ENCODE measurements at places on chromosomes 13 and 19.

DNA sequence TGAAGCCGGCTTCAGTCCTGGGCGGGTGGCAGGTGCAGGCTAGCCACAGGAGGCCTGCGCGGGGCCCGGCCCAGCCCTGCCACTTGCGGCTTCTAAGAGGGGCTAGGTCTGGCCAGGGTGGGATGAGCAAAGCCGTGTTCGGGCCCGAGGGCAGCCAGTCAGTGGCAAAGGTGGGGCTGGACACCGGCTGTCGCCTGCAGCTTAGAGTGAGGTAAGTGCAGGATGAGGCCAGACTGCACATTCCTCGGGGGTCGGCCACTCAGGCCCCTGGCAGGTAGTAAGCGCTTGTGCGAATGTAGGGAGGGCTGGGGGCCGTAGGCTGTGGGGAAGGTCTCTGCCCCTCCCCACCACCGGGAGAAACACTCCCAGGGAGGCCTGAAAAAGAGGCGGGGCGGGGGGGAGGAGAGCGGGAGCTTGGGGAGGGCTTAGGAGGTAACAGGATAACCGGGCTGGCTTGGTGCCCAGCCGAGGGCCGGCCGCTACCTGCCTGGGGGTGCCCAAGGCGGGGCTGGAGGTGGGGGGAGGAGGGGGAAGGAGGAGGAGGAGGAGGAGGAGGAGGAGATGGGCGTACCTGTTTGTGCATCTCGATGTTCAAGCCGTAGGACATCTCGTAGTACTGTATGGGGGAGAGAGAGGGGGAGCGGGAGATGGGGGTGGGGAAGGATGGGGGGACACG lies 6.4 kb downstream of the TLE5 start:
- peak; percentile 79 for DNase-seq

- DNase-seq, result no peak
Measured at GRCh38 chr19:18496980-18497256, 25.0 kb downstream of the ELL start.

DNA sequence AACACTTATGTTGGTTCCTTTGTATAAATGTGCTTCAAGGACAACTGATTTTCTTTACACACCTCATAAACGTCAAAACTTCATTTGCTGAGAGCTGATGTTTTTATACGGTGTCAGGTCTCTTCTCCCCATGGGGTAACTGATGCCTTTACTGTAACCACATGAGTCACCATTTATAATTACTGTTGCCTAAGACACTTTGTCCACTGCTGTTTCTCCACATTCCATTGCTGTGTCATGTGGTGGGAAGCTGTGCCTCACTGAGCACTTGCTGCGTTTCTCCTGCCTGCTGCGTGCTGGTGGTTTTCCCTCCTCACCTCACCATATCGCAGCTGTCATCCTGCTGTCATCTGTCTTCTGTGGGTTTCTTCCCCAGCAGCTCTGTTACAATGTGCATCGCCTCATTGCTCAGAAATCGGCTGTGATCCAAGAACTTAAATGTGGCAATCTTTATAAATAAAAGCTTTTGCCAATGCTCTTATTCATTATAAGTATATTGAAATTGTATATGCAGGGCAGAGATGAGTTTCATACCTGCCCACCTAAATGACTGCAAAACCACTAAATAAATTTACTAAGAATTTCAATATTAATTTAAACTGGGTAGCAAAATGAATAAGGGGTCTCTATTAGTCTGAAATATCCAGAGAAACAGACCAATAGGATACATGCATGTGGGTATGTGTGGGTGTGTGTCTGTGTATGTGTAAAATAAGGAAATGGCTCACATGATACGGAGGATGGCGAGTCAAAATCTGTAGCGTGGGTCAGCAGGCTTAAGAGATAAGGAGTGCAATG lies 547.0 kb upstream of the SLITRK5 start:
- no peak for DNase-seq

GRCh38 chr19:2594319-2594718 lies 108.2 kb downstream of the GNG7 start:
- DNase-seq, result no peak

All from transverse colon (tissue), 4 donors.